Activated CD4-positive, CD25-positive, alpha-beta regulatory T cell treated with anti-CD3 and anti-CD28 coated beads, Interleukin-2, amount 50 U/mL, for 24 hours (primary cell): ENCODE measurements at places on chromosomes 16 and 17.
A peak's percentile ranks its signal among the peaks of the same experiment; 100 is the strongest.

GRCh38 chr16:14458576-14458975 lies 171.5 kb downstream of the PARN start:
- ATAC-seq, result no peak

DNA sequence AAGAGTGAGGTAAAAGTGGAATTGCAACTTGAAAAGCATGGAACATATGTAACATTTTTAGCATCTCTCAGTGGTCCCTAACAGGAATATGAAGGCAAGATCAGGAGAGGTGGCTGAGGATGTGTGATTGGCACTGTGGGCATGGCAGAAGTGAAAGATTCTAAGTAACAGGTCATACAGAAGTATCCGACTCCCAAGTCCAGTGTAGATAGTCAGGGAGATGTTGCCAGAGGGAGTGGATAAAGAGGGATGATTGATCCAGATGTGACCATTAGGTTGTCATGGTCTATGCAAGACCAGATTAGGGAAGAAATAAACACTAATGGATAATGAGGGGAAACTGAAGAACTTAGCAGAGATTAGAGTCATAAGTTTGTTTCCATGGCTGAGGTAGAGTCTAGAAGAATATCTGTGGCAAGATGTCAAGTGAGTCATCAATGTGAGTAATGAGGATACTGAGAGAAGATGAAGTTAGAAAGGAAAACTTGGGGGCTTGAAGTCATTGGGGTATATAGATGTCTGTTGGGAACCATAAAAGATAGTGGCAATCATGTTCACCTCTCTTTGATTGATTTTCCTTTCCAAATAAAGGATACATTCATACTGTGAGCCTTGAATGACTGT lies 23.9 kb upstream of the CAPNS2 start:
- ATAC-seq, result no peak

- ATAC-seq, result no peak
Measured at GRCh38 chr16:15785386-15786059, 71.3 kb downstream of the MYH11 start.

- no peak for ATAC-seq
Measured at GRCh38 chr17:45369421-45369820, 52.6 kb upstream of the MAP3K14 start.

GRCh38 chr16:16118337-16118736 lies 105.0 kb downstream of the ABCC6 start:
- no peak for ATAC-seq

- no peak for ATAC-seq
Measured at GRCh38 chr16:1336619-1337018, 3.2 kb downstream of the BAIAP3 start.

- no peak for ATAC-seq
Measured at GRCh38 chr16:84485255-84486010, 19.0 kb downstream of the MEAK7 start.

DNA sequence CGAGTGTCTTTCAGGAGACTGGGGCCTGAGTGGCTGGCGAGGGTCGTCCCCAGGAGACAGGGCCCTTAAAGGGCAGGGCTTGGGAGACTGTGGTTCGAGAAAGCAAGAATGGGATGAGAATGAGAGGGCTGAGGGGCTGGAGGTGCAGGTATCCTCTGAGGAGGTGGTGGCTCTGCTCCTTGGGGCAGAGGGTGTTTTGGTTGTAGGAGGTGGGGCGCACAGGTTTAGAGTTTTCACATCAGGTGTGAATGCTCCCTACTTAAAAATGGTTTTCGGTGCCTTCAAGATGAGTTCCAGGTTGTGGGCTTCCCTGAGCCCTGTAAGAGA lies 430 bp downstream of the BCAS3 start:
- ATAC-seq, result no peak

DNA sequence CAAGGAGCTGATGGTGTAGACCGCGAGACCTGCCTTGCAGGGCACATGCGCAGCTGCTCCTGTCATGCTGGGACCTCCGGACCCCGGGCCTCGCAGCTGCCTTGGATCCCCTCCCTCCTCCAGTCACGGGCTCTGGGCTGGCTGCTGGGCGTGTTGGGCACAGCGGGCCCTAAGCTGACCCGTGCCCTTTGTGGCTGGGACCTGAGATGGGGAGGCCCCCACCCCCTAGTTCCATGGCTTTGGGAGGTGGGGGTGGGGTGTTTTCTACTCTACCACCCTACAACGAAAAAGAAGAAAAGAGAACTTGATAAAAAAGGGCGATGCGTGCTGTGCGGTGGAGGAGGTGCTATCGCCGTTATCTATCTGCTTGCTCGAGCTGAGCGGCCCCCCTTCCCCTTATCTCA lies 14.5 kb downstream of the ZFPM1 start:
- no peak for ATAC-seq

GRCh38 chr17:76747716-76748363 lies 9.9 kb downstream of the MFSD11 start:
- ATAC-seq, result no peak

DNA sequence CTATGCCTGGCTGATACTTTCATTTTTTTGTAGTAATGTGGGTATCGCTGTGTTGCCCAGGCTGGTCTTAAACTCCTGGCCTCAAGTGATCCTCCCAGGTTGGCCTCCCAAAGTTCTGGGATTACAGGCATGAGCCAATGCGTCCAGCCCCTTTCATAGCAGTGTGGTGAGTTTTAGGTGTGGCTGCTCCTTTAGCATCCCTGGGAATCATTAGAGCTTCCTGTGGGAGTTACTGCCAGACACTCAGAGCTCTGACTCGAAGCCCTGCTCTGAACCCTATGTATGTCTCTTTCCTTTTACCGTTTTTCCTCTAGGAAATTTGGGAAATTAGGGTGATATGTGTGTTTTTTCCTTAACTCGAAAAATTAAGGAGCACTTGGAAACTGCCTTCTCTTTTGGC lies 44.5 kb downstream of the NDE1 start:
- no peak for ATAC-seq

DNA sequence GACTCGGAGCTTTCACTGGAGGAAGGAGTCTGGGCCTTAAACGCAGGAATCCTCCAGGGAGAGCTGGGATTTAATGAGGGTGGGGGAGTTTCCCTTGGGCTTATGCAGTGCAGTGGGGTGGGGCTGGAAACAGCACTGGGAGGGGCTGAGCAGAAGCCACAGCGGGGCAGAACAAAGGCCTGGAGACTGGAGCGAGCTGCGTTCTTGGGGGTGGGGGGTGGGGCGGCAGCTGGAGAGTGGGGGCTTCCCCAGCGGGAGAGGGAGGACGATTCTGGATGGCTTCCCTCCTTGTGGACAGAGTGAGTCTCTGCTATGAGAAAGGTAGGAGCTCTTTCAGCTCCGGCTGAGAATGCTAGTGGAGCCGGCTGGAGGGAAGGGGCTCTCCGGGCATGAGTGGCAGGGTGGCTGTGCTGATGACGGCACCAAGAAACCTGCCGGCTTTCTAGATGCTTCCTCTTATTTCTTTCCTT lies 406.0 kb downstream of the SEC14L1 start:
- ATAC-seq, result no peak

- ATAC-seq, result no peak
Measured at GRCh38 chr16:48659940-48660339, 50.0 kb upstream of the N4BP1 start.

GRCh38 chr16:68331879-68332410 lies 21.1 kb downstream of the PRMT7 start:
- no peak for ATAC-seq

DNA sequence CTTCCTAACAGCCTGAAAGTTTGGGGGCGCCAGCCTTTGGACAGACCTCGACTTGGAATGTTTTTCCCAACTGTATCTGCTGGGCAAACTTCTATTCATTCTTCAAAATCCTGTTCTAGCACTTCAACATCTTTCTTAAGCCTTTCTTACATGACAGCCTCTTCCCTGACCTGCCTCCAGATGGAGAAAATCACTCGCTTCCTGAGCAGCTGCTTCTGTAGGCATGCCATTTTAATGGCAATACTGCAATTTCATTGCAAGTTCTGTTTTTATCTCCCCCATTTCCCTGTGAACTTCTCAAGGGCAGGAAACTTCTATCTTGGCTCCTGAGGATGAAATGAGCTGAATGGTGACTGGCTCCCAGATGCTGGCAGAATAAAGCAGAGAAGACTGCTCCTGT lies 128.8 kb upstream of the ASIC2 start:
- ATAC-seq, result no peak

DNA sequence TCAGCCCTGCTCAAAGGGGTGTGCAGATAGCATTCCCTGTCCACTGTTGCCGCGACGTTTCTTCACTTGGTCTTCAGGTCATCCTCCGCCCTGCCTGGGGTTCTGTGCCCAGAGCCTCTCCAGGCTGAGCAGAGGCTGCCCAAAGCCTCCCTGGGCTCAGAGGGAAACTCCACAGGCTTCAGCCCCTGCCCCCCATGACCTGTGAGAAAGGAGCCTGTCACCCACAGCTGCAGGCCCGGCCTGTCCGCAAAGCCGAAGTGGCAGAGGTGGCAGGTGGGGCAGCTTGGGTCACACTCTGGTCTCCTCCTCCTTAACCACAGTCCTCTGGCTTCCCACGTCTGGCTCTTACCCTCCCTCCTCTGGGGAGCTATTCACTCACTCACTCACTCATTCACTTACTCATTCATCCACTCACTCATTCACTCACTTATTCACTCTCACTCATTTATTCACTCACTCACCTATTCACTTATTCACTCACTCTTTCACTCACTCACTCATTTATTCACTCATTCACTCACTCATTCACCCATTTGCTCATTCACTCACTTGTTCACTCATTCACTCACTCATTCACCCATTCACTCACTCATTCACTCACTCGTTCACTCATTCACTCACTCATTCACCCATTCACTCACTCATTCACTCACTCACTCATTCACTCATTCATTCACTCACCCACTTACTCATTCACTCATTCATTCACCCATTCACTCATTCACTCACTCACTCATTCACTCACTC lies 7.1 kb upstream of the CPSF4L start:
- no peak for ATAC-seq

GRCh38 chr16:89130448-89130847 lies 36.8 kb downstream of the ACSF3 start:
- no peak for ATAC-seq

- ATAC-seq, result no peak
Measured at GRCh38 chr17:48483471-48484131, 47.2 kb downstream of the HOXB1 start.

DNA sequence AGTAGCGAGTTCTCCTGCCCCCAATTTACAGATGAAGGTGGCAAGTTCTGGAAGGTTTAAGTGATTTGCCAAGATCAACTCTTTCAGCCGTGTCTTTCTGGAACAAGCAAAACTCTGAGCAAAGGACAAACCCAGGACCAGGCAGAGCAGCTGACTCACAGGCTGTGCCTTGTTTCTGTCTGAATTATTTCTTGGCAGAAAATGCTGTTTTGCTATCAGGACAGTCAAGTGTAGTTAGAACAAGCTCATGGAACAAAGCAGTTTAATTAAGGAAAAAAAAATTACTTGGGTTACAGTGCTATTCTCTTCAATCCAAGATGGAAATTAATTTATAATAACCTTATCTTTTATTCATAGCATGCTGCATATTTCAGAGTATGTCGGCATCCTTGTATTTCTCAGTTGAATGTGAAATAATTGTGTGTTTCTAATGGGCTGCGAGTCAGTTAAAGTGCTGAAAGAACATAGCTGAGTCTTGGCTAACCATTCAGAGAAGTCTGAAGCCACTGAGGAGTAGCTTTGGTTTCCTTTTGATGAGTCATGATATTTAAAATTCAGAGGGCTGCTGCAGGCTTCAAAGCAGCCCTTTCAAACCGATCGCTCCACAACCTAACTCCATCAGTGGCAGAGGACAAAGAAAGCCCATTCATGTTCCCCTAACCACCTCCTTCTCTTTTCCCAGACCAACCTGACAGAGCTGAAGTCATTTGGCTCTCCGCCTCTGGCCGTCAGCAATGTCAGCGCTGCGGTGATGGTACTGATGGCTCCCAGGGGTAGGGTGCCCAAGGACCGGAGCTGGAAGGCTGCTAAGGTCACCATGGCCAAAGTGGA lies 143.7 kb downstream of the ZNF18 start:
- no peak for ATAC-seq

DNA sequence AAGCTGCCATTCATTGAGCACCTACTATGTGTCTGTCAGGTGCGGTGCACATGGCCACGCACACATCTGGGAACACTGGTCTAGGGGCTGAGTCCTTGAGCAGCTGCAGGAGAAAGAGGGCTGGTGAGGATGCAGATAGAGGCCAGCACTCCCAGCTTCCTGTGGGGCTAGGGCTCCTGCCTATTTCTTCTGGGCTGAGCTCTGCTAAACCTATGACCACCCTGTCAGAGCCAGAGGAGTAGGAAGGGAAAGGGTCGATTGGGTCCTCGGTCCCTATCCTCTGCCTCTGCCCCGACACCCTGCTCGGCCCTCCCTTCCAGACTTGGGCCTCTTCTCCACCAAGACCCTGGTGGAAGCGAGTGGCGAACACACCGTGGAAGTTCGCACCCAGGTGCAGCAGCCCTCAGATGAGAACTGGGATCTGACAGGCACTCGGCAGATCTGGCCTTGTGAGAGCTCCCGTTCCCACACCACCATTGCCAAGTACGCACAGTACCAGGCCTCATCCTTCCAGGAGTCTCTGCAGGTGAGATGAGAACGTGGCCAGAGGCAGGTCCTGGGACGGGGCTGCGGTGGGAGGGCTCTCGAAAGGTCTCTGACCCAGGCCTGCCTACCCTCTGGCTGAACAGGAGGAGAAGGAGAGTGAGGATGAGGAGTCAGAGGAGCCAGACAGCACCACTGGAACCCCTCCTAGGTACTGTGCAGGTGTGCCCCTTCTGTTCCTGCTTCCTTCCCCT lies 4.0 kb upstream of the TMEM88 start:
- ATAC-seq, result no peak

GRCh38 chr17:83162035-83162745 lies 82.8 kb downstream of the METRNL start:
- no peak for ATAC-seq

DNA sequence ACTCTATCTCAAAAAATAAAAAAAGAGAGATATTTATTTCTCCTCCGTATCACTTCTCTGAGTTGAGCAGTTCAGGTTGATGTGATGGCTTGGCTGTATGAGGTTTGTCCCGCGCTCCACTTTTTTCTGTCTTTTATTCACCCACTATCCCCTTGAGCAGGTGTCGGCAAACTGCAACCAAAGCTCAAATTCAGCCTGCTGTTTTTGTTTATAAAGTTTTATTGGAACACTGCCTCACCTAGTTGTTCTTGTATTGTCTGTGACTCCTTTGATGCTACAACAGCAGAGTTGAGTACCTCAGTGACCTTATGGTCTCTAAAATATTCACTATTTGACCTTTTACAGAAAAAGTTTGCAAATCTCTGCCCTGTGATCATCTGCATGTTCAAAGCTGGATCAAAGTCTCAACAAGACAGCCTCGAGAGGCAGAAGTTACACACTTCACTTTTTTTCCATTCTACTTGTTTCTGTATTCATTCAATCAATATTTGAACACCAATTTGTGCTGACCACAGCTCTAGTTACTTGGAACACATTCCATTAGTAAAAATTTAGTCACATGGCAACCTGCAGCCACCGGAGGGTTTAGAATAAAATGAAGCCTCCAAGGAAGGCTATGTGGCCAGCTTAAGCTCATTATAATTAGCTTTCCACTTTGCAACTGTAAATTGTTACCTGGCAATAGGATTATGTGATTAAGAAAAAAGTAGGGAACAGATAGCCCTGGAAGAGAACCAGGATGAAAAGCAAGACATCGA lies 945.8 kb downstream of the KCNJ2 start:
- no peak for ATAC-seq

GRCh38 chr16:74297145-74297665 lies 591 bp downstream of the PSMD7 start:
- peak; percentile 51 for ATAC-seq

- ATAC-seq, result no peak
Measured at GRCh38 chr17:21171309-21171922, 42.5 kb downstream of the TMEM11 start.

- no peak for ATAC-seq
Measured at GRCh38 chr16:8645831-8646230, 24.3 kb downstream of the METTL22 start.
